Naive B cell (primary cell): ENCODE measurements at places on chromosomes 11 and 22. TPM values are rescaled to one million over a fixed set of nuclear protein-coding genes. Genes with fewer than 3 reads are reported as not detected.

CSNK2A3 gene
- polyA plus RNA-seq, result 1.2 TPM

- no peak for DNase-seq
Measured at GRCh38 chr22:21989049-21989448, 6.5 kb upstream of the TOP3B start.

OR51B5 gene
- polyA plus RNA-seq, result not detected

DNA sequence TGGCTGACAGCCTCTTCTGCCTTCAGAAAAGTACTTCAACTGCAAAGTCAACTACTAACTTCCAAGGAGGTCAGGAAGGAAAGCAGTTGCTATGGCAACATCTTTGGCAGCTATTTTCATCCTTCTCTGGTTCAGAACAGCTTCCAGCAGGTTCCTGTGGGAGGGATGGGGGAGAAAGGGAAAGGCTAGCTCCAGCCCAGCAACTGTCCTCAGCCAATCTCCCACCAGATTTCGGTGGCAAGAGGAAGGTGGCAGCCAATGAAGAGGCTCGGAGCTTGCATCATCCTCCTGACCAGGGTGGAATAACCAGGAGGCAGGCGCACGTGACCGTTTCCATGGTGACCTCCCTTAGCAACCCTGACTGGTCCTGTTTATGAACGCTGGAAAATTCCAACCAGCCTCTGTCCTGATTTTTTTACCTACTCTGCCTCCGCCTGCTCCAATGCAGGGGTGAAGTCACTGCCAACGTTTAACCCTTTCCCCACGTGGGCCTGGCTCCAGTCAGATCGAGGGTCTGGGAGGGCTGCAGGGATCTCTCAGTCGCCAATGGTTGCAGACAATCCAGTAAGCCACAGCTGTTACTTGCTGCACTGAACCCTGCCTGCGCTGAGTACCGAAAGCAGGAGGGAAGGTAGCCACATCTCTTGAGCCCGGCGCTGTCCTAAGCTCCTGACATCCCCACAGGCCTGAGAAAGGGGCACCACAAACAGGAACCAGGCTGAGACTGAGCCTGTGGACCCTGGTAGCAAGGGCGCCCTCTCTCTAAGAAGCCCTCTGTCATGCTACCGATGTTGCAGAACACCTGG lies 11.2 kb upstream of the MALAT1 start:
- no peak for DNase-seq

BBOX1 gene
- not detected for polyA plus RNA-seq

DNA sequence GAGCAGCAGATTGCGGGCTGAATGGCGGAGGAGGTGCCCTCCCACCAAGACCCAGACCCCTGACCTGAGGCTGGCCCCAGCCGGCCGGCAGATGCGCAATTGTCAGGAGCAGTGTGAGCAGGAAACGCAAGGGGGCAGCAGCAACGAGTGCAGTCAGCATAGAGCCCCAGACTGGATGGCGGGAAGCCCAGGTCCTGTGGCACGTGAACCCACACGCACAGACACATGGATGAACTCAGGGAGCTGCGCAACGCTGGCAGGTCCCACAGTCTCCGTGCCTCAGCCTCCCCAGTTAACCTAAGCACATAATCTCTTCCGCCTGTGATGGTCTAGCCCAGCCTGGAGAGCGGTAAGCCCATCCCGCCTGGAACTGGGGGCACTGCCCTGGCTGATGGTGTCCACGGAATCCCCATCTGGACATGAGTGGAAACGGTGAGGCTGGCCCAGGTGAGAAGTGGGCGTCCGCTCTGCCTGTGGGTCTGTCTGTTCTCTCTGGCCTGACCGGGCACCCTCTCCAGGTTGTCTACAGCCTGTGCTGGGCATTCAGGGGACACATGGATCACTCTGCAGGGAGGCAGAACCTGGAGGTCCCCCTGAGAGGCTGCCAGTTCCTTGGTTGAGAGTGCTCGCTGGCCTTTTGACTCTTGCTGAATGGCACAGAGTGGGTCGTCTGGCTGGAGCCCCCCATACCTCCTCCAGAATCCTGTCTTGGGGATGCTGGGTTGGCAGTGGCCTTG lies 626 bp upstream of the TBX10 start:
- DNase-seq, result peak; percentile 55

GRCh38 chr22:38401336-38402084 lies 53.5 kb downstream of the KCNJ4 start:
- DNase-seq, result no peak

PIH1D2 gene
- not detected for polyA plus RNA-seq

- no peak for DNase-seq
Measured at GRCh38 chr11:73931039-73931645, 19.7 kb upstream of the DNAJB13 start.

DNA sequence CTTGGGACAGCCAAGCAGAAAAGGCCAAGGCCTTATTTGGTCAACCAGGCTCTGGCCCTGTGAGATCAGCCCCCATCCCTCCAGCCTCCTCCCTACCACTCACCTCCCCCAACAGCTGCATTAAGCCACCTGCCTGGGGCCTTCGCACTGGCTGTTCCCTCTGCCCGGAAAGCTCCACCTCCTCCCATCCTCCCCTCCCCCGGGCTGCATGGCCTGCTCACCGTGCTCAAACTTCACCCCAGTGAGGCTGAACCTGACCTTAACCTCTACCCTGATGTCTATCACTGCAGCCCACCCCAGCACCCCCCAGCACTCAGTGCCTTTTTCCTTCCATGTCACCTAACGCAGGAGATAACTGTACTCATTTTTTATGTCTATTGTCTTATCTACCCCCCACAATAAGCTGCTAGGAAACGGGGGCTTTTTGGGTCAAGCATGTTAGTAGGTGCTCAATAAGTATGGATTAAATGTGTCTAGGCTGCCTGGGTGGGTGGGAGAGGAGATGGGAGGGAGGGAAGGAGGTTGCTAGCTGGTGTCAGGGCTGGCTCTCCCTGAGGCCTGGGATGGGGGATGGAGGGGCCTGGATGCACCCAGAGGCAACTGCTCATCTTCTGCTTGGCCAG lies 912 bp downstream of the PTPRCAP start:
- no peak for DNase-seq

DNA sequence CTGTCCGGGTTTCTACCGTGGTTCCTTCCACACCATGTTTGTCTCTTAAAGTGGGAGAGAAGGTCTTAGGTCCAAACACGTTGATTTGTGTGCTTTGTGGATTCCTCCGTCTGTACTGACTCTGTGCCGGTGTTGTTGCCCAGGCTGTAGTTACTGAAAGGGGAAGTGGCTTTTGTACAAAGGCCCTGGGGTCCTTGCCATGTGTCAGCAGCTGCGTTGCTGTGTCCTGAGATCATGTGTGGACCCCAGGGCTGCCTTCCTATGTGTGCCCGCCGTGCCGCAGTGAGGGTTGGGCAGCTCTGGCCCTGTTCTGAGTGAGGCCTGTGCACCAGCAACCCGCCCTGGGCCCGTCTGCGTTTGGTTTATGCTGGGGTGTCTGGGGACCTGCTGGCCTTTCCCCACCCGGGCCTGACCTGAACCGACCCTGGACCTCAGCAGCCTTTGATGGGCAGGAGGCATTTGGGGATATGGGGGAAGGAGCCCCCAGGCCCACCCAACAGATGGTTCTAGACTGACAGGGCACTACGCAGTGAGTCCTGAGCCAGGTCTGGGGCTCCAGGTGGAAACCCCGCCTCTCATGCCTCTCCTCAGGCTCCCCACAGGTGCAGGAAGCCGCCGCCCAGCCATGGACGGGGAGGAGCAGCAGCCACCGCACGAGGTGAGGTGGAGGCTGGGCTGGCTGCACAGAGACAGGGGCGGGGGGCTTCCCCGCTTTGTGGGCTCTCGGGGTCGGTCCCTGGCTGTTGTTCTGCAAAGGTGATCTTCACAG lies 6.9 kb downstream of the TRABD start:
- peak; percentile 79 for DNase-seq

PDGFD gene
- polyA plus RNA-seq, result 0.08 TPM

DNA sequence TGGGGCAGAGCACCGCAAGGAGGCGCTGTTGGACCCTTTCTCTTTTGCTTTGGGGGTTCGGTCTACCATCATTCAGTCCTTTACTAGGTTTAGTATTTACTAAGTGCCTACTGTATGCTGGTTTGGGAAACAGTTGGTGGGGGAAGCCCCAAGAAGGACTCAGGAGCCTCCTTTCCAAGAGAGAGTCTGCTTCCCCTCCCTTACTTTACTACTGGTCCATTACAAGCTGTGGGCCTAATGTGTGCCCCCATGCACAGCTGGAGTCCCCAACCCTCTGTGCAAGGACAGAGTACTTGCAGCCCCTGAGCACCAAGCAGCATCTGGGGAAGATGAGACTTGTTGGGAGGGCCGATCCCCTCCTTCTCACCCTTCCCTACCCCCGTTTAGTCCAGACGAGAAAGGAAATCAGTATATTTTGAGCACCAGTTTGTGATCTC lies 876 bp upstream of the UBE2L6 start:
- peak; percentile 83 for DNase-seq

DNA sequence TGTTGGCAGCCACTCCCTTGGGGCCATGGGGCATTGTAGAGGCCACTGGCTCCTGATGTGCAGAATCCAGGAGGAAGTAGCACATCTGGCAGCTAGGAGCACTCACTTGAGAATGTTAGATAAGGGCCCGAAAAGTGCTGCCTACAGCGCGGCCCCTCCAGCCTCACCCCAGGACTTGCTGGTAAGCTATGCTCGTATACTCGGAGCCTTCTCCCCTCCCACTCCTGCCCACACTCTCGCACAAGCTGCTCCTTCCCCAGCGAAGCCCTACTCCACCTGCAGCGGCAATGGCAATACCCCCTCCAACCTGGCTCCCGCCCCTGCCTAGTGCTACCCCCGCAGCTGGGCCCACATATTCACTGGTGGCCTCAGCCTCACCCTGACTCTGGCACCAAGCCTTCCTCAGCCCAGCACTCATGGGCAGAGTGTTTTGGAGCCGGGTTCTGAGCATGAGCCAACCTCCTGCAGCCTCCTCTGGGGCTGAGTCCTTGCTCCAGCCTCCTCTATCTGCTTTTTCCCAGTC lies 47.7 kb downstream of the PDE2A start:
- DNase-seq, result no peak

- DNase-seq, result no peak
Measured at GRCh38 chr11:96748639-96749370, 359.0 kb downstream of the JRKL start.

GRCh38 chr22:40183029-40183581 lies 5.4 kb downstream of the TNRC6B start:
- DNase-seq, result peak; percentile 19

- no peak for DNase-seq
Measured at GRCh38 chr11:13316528-13316961, 39.0 kb downstream of the BMAL1 start.

- DNase-seq, result no peak
Measured at GRCh38 chr11:85379066-85379465, 248.1 kb downstream of the DLG2 start.

DNA sequence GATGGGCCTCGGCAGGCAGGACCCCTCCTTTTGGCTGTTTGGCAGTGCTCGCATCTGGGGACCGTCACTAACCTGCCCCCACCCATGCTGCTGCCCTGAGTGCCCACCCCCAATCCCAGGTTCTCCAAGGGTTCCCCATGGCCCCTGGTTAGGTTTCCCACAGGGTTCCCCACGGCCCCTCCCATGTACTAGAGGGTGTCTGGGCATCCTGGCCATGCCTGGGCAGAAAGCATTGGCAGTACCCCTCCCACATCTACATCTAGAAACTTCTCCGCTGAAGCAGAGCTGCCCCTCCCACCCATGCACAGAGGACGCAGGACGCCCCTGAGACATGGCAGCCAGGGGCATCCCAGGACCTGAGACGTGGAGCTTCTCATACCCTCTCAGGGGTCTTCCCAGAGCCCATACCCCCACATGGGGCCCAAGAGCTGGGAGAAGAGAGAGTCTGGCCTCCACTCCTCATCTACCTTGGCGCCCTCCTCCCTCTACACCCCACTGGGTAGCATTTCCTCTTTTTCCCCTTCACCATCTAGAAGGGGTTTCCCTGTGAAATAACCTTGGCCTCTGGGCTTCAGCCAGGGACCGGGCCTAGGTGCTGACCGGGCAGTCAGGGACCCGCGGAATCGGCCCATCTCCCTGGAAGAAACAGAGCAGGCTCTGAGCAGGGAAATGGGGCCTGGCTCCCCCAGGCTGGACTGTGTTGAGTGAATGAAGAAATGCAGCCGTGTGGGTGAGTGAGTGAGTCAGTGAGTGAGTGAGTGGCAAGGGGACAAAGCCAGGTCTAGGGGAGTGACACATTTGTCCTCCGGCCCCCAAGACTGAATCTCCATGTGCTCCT lies 987.3 kb downstream of the BRD1 start:
- no peak for DNase-seq

GRCh38 chr22:37752189-37753087 lies 55.3 kb upstream of the GCAT start:
- DNase-seq, result no peak

DNA sequence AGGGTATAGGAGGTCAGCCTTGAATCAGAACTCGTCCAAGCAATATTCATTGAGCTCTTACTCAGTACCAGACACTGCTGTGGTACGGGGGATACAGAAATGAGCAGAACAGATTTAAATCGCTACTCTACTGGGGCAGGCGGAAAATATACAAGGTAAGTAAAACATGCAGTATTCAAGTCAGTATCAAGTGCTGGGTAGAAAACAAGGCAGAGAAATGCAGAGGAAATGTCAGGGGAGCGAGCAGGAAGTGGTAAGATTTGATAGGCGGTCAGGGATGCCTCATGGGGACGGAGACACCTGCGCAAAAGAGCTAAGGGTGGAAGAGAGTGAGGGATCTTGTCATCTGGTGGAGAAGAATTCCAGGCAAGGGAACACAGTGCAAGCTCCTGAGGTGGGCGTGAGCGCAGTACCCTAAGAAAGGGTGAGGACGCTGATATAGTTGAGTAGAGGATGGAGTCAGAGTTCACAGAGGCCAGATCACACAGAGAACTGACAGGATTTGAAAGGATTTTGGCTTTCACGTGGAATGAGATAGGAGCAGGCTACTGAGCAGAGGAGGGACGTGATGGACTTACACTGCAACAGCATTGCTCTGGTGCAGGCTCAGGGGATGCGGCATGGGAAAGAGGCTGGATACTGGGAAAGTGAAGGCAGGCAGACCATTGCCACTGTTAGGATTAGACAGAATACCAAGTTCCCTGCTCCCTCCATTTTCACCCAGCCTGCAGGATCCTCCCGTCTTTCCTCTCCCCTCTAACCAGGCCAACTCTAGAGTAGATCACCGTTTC lies 35.8 kb downstream of the SC5D start:
- DNase-seq, result peak; percentile 23
